Amygdala (tissue), 56 donors: ENCODE measurements at places on chromosomes 7 and 10.

GRCh38 chr7:87712571-87712970 is 84.4 kb downstream of the RUNDC3B start:
- no peak for DNase-seq

GRCh38 chr7:95201727-95202126 is 122.6 kb downstream of the PON1 start:
- no peak for DNase-seq

GRCh38 chr7:66558660-66559465 is 69.8 kb upstream of the KCTD7 start:
- DNase-seq = no peak

- DNase-seq = no peak
Measured at GRCh38 chr10:98916526-98917125, 319.0 kb downstream of the HPSE2 start.

DNA sequence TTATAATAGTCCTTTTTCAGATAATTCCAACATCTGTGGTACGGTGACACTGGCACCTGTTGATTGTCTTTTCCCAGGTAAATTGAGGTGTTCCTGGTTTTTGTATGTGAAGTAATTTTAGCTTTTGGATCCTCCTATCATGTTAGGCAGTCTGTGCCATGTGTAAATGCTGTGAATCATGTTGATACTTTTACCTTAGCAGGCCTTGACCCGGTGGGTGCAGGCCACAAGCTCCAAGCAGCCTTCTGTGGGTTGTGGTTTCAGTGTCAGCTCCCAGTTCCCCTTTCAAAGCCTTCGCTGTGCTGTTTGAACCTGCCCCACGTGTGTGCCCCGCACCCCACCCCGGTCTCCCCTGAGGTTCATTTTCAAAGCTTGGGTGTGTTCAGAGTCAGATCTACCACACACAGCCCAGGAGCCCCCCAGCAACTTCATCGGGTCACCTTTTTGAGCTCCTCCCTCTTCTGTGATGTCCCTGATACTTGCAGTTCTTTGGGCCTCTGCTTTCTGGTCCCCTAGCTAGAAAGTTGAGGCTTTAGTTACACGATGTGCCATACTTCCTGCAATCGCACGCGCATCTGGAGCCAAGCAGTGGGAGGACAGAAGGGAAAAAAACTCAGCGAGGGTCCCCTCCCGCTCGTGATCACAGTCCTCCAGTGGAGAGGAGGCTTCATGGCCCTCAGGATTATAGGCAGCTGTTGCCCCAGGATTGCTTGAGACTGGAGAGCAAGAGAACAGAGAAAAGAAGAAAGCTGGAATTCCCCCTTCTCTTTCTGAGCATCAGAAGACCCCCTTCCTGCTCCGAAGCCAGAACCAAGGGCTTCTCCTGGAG is 8.7 kb upstream of the BHLHA15 start:
- DNase-seq = no peak

DNA sequence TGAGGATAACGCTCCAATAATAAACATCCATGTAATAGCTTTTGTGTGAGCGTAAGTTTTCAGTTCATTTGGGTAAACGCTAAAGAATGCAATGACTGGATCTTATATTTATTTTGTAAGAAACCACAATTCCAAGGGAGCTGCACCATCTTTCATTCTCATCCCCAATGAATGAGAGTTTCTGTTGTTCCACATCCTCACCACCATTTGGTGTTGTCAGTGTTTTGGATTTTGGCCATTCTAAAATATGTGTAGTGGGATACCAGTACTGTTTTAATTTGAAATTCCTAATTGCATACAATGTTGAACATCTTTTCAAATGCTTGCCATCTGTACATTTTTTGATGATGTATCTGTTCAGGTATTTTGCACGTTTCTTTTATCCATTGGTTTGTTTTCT is 50.9 kb upstream of the SEMA3D start:
- DNase-seq = no peak

DNA sequence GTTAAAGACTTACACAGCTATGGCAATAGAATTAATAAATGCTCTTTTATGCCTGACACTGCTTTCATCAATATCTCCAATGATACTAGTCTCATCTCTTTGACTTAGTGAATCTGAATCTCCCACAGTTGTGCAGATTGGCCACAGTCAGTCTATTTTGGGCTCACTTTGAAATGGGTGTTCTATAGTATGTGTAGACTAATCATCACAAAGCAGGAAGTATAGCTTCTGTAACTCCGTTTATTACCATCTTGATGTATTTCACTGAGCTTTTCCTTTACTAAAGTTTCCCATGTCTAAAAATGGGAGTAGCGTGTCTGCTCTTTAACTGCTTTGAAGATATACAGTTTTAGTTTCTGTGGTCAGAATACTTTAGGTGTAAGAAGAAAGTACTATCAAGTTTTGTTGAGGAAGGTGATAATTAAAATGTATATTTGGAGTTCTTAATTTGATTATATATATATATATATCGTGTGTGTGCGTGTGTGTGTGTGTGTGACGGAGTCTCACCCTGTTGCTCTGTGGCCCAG is 70.1 kb downstream of the ST7 start:
- no peak for DNase-seq

DNA sequence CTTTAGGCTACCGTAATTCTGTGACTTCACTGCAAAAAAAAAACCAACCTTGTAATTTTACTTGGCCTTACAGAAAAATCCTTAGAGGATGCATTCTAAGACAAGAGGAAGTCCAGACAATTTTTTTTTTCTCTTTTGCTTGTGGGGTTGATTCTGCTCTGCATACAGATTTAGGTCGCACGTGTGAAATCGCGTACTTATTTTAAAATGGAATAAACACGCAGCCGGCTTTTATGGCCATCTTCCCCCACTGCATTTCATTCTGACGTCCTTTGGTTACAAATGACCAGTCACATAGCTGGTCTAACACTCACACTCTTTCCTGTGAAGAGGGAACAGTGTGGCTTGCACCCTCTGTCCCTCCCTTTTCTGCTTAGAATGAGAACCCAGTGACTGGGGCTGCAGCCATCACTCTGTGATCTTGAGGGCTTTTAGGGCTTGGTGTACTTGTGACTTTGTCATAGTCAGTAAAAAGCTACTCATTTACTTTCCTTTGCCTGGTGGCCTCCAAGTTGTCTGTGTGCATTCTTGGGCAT is 63.6 kb upstream of the CARD11 start:
- no peak for DNase-seq

DNA sequence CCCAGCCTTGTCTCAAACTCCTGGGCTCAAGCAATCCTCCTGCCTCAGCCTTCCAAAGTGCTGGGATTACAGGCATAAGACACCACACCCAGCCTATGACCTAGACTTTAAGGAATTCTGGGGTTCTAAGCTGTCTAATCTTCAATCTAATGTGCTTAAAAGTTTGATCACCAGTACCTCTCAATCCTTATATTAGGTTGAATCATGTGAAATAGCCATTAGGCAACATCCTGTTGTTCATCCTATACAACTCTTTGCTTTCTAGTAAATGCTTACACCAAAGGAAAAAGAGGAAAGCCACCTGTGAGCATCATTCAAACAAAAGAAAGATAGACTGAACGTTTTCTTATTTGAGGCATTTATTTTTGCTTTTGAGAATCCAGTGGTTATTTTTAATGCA is 56.0 kb downstream of the ATOH7 start:
- no peak for DNase-seq

DNA sequence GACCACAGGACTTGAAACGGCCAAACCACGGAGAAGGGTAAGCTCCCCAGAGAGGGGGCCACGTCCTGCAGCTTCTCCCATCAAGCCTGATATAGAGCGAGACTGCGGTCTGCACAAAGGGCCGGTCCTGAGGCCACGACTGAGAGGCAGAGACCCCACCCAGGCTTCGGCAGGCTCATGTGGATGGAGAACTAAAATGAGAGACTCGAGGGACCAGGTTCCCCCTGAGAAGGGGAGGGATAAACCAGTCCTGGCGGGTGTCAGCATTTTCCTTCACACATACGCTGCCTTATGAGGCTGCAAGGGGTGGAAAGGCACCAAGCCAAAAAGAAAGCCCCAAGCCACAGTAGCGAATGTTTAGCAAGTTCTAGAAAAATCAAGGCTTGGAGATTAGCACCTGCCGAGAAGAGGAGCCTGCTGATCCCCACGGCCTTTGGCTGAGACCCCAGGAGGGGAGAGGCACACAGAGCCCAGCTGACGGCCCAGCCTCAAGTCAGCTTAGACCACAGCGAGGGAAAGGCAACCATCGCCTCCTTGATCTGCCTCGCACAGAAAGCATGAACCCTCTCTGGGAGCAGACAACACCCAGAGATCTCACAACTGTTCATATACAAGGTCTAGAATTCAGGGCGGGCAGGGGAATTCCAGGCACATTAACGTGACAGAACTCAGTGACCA is 92.6 kb upstream of the RNF32 start:
- DNase-seq = no peak
